ENCODE measurements at places on chromosomes 2 and 18.
A peak's percentile ranks its signal among the peaks of the same experiment; 100 is the strongest.

DNA sequence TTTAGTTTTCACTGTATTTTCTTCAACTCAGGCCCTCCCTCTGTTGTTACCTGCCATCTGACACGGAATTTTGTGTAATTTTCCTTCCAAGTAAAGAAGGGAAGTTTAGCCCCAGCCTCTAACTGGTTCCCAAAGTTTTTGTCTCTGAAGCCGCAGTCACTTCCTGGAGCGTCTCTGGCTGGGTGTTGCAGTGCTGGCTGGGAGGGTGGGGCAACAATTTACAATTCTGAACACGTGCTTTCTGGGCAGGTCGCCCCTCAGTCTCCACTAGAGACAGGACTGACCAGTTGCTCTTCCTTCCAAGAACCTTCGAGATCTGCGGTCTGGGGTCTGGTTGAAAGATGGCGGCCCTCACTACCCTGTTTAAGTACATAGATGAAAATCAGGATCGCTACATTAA is 3.5 kb downstream of the CNDP2 start:
- DNase-seq, result peak; percentile 70

- no peak for DNase-seq
These were observed 6.3 kb upstream of the NEU4 start for GRCh38 chr2:241802421-241803318.

DNA sequence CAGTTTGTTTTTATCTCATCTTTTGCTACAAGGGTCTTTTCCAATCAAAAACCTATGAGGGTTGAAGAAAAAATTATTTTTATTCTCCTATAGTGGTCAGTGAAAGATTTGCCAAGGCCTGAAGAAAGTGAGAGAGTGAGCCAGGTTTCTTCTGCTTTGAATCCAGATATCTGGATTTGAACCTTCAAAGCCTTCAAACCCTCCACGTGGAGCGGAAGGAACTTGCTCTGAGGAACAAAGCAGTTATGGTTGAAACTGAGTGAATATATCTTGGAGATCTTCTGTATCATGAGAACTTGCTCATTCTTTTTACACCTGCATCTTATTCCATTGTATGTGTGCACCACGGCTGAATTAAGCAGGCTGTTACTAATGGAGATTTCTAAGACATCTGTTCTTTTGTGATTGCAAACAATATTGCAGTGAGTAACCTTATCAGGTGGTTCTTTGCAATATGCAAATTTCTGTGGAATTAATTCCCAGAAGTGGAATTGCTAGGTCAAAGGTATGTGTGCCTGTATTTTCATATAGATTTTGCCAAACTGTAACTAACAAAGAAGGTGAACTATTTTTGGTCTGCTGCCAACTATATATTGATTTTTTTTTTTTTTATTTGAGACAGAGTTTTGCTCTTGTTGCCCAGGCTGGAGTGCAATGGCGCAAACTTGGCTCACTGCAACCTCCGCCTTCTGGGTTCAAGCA is 147.9 kb downstream of the B3GNT2 start:
- no peak for DNase-seq

GRCh38 chr2:239723486-239724193 is 301.5 kb downstream of the NDUFA10 start:
- no peak for DNase-seq

GRCh38 chr2:11239666-11240462 is 84.6 kb downstream of the SLC66A3 start:
- no peak for DNase-seq

DNA sequence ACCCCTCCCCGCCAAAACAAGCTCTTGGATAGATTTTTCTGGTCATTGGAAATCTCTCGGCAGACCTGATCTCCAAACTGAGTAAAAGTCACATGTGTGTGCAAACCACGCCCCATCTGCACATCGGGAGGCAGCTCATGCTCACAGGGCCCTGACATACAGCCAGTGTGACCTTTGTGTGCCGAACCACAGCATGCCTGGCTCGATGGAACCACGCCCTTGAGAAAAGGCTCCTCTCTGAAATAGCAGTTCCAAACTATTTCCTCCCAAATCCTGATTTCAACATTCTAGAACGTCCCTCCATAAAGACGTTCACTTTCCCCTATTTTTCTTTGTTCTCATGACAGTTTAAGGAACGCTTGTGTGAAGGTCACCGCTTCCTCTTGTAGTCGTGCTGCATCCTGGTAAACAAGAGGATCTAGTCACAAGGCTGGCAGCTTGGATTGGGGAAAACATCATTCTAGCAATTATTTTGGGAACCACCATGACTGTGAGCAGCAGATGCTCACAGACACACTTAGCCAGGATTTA is 59.3 kb upstream of the MAP4K4 start:
- DNase-seq, result no peak

- no peak for DNase-seq
These were observed at the start of gene DTNA for GRCh38 chr18:34709750-34710441. Gene DTNA, plus strand, starts transcription at chr18:34710298. Its CDS starts 45,679 bp downstream, at chr18:34755977.

- DNase-seq, result no peak
These were observed 18.1 kb downstream of the ZNF516 start for GRCh38 chr18:76476665-76477561.

- no peak for DNase-seq
These were observed 17.4 kb upstream of the CTAGE1 start for GRCh38 chr18:22434973-22435608.

DNA sequence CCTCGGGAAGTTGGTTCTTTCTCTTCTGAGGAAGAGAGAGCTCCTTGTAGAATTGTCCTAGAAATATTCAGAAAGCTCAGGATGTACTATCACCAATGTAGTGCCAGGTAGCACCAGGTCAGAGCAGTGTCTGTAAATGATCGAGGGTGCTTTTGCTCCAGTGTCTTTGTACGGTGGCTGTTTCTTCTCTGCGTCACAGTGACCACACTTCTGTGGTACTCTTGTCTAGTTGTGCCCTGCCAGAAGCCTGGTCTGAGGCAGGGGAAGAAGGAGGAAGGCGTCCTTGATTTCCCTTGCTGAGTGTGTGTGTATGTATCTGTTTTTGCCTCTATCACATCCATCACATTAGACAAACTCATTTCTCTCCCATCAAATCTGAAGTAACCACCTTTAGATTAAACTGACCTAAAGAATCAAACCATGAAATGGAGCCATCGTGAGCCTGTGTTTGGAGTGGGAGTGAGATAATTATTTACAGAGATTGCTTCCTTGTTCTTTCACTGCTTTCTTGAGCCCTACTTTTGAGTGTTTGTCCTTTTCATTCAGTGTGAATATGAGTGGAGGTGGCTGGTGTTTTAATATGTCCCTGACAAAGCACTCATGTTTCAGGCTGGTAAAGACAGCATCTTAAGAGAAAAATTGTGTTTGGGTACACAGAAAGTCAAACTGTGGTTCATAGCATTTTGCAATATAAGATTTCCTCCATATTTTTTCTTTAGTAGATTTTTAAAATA is 97.2 kb downstream of the ACOXL start:
- no peak for DNase-seq

DNA sequence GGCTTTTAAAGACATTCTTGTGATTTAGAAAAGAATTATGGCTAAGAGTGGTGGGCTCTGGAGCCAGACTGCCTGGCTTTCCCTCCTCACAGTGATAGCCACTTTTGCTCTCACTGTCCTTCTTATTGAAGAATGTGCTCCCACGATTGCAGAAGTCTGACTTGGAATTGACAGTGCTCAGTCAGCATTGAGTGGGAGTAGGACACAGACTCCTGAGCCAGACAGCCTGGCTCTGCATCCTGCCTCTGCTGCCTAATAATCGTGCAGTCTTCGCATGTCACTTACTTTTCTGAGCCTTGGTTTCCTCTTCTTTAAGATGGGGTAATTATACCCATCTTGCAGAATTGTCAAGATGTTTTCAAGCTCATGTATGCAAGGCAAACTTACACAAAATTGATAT is 23.3 kb downstream of the SPATS2L start:
- no peak for DNase-seq

GRCh38 chr18:50796495-50796894 is 23.3 kb downstream of the MRO start:
- no peak for DNase-seq

DNA sequence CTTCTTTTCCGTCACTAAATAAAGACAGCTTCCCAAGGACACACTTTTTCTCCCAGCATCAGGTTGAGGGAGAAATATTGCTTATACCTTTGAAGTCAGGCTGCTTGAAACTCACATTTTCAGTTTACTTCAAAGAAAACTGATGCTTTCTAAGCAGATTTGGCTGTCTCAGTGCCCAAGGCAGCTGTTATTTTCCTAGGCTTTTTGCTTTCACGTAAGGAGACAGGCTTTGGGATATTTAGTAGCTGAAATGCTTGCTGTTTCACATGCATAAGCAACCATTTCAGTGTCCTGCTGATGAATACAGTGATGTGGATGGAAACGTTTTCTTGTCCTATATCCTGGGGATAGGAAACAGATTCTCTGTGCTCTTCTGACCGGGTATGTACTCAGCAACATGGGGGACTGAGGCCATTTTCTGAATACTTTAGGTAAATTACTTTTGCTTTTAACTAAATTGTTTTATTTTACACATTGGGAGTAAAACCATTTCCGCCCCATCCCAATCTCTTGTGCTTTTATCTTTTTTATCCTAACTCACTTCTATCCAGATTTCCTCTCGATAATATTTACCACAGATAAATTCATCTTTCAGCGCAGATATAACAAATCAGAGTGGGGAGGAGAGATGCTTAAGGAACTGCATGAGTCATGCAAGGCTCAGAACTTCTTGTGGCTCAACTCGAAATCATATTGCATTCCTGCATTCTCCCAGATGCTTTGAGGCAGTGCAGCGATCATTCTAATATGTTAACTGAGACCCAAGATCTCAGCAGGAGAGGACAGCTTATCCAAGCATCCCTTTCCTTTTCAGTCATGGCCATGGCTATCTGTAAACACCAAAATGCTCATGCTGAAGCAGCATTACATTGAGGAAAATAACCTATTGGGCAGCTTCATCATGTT is 22.2 kb downstream of the GALR1 start:
- no peak for DNase-seq

GRCh38 chr2:26533661-26534060 is 55.7 kb upstream of the OTOF start:
- DNase-seq, result no peak

DNA sequence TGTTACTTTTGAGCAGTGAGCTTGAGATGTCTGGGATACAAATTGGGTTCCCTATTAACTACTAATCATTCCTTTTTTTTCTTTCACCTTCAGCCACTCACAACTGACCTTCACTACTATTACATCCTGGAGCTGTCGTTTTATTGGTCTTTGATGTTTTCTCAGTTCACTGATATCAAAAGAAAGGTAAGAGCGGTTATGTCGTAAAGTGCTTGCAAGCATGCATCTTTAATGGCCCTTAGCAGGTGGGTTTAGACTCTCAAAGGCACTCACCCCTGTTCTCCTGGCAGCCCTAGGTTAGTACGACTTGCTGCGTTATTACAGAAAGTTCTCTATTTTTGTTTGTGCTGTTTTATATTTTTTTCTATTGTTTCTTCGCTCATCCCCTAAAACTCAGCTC is 107.6 kb upstream of the NOSTRIN start:
- DNase-seq, result no peak

GRCh38 chr2:206020171-206020570 is 65.8 kb downstream of the INO80D start:
- no peak for DNase-seq

DNA sequence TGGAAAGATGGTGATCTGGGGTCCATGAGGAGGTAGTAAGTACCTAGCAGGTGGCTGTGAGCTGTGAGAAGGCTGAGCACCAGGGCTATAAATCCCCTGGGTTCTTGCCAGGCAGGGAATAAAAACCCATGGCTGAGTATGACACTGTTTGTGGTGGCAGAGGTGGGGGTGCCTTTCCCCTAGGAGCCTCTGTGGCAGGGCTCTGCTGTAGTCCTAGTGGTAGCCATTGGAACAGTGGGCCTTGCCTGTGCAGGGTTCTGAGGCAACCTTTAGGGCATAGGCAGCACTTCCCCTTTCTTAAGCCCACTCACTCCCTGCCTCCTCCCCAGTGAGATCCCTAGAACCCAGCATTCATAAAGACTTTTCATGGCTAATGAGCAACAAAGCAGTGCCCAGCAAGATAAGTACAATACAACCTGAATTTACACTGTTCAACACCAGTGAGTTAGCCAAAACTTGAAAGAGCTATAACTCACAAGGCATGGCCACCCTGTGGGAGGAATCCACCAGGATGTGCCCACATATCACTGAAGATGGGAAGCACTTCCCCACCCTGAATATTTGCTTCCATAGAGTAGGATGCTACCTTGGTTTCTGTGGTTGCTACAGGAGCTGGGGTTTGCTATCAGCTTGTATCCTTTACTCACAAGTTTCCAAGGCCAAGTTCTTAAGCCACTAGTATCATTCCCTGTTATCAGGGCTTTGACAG is 100.9 kb upstream of the NEUROD1 start:
- DNase-seq, result no peak

DNA sequence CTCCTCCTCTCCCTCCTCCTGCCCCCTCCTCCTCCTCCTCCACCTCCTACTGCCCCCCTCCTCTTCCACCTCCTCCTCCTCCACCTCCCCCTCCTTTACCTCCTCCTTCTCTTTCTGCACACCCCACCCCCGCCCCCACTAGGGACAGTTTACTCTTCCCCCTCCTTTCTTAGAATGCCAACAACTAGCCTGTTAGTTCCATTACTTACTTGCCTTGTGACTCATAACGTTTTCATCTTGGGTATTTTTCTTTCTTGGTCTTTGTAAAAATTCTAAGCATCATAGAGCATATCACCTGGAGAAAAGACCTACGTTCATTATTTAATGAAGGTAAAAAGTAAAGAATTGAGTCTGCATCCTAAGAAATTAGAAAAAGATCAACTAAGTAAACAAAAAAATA is 165.3 kb downstream of the NEDD4L start:
- DNase-seq, result no peak

GRCh38 chr2:38079116-38080052 is 3.4 kb upstream of the CYP1B1 start:
- DNase-seq, result no peak

DNA sequence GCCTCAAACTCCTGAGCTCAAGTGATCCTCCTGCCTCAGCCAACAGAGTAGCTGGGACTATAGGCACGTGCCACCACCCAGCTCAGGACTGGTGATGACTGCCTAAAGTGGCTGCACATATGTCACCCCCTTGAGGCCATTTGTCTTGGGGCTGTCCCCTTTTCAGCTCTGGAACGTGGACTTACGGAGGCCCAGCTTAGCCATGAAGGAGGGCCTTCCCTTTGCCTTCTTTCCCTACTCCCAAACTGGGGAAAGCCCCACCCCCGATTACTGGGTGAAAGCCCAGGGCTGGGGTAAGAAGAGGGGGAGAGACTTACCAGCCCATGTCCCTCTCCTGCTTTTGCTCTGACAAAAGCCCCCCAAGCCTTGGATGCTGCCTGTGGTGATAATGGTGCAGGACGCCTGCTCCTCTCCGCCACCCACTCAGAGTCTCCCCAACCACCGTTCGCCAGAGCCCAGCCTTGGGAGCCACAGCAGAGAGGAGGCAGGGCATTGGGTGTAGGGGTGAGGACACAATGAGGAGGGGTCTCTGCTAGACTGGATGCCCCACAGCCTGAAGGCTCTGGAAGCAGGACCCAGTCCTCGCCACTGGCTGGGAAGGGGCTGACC is 2.5 kb upstream of the DUSP2 start:
- no peak for DNase-seq

- DNase-seq, result no peak
These were observed 276.3 kb downstream of the AFF3 start for GRCh38 chr2:99865818-99866676.

- no peak for DNase-seq
These were observed 32.3 kb downstream of the EVA1A start for GRCh38 chr2:75528221-75528977.

Data from activated CD4-positive, alpha-beta memory T cell treated with anti-CD3 and anti-CD28 coated beads, Interleukin-2, amount 10 ng/mL, durations not matched to agents 7 days and 5 days (primary cell).